Stimulated activated CD4-positive, alpha-beta T cell treated with anti-CD3 and anti-CD28 coated beads, Interleukin-15, amount 100 ng/mL, for 24 hours (primary cell): ENCODE measurements at places on chromosomes 1 and 21.

DNA sequence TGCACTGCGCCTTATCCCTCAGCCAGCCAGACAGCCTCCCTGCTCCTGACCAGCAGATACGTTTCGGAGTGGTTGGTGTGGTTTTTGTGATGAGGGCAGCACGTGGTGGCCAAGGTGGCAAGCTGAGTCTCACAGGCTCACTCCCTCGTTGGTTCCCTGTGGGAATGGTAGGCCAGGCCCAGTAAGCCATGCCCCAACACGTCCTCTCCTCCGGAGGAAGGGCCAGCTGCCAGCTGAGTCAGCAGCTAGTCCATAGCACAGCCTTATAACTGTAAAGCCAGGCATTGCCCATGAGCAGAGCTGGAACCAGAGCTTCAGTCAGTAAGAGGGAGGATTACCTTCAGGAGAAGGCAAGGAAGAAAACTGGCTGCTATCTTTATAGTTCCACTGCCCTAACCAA, 29.5 kb downstream of the SZRD1 start:
- no peak for DNase-seq

DNA sequence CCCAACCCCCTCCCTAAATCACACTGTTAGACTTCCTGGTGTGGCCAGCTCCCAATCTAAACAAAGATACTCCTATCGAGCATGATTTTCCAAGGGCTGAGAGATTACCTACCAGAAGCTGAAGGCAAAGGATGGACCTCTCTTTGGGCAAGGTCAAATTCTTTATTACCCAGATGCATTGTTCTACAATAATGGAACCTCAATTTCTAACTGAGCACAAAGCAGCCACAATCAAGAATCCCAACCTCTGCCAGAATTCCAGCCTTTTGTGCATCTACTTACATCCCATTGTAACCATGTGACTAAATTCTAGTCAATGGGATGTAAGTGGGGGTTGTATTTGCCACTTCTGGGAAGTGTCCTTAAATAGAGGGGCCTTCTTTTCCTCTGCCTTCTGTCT, 24.9 kb upstream of the VPS26C start:
- DNase-seq = no peak

DNA sequence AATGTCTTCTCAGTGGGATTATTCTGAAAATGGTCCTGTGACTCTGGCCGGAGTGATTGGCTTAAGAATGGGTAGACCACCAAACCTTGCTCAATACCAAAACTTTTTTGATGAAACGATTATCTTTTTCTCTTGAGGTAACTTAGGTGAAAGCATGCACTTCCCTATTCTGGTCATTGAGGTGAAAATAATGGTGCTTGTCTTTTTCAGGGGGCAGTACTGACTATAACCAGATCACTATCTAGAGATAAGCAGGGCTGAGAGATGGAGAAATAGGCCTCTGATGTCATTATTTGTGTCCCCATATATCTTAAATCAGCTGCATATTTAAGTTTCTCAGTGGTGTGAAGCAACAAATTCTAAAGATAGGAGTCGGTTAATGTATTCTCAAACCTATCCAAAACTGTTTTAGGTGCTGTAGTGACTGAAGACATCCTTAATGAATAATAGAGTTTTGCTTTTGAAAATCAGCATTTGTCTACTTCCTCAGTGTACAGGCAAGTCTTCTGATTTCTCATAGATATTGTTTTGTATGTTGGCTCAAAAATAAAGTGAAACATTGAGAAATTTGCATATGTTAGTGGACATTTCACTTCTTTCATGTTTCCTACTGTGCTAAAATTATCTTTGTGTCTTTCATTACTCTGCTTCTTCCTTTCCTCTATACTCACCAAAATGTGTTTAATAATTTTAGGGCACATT, 735.3 kb upstream of the ADGRL4 start:
- DNase-seq = no peak

GRCh38 chr1:180544050-180544449, 14.7 kb upstream of the OVAAL start:
- no peak for DNase-seq

DNA sequence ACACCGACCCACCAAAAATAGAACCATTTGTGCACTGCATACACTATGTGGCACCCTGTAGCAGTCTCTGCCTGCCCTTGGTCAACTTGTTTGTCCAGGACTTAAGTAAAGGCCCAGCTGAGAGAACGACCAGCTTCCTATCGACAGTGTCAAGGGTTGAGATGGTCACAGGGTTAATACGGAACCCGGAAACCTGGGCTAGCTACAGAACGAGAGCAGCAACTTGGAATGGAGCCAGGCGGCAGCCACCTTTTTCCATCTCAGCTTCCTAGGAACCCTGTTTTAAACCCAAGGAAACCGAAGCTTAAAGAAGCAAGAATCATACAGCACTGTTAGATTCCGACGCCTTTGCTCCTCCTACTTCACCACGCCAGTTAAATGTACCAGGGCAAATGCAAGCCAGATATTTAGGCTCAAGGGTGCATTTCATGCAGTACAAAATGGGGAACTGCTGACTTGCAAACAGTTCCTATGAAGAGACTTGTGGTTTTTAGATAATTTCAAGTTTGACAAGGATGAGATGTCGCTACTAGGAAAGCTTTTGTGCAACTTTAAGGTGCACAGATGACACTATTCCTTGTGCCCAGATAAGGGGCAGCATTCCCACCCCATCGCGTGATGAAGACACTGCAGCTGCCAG, 35.5 kb downstream of the SLC66A1 start:
- no peak for DNase-seq

DNA sequence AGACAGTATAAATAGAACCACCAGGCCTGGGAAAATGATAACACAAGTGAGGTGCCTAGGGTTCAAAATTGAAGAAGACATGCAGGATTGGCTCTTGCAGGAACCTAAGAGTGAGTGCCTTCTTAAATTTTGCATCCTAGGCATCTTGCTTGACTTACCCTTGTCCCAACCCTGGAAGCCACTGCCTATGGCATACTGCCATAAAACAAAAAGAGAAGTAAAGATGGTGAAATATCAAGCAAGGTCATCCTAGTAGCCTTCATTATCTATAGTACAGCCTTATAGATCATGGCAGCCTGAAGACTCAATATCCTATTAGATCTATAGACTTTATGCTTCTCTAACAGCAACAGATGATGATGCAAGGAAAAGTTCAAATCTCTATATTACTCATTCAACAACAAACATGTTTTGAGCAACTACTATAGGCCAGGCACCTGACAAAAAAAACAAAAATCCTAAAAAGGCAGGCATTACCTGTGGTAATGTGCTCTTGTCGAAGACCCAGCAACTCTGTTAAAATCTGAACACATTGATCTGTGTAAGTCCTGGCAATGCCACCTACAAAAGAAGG, 6.3 kb downstream of the AP4B1 start:
- DNase-seq = no peak
